Stimulated activated CD4-positive, alpha-beta T cell treated with anti-CD3 and anti-CD28 coated beads, TNF-alpha, amount 100 ng/mL, for 4 hours (primary cell): ENCODE measurements at places on chromosomes 1 and 21.

DNA sequence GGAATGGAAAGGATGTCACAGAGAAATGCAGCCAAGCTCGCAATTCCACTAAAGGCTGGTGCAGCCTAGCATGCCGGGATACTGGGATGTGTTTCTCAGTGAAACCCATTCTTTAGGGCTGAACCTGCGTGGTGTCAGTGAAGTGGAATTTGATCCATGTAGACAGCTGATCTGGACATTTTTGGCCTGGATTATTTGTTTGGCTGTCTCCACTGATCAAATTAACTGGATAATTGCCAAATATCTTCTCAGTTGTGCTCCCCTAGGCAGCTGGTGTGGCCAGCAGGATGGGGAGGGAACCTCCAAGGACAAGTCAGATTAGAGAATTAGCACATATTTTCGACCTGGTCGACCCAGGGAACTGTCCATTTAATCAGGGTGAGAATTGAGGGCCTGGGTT lies 318.4 kb downstream of the RPS6KC1 start:
- no peak for DNase-seq

DNA sequence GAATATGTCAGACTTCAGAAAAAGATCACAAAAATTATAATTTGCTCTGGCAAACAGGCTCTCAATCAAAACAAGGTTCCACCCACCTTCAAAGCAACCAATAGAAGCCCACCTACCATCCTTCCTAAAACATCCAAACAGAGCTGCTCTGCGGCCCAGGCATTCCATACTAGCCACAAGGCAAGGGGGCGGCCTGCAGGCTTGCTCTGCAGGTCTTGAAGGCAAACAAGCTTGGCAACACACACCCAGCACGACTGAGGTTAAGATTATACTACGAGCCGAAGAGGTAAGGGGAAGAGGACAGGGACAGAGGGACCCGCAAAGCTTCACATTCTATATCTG lies 207.3 kb downstream of the SLC45A1 start:
- no peak for DNase-seq

DNA sequence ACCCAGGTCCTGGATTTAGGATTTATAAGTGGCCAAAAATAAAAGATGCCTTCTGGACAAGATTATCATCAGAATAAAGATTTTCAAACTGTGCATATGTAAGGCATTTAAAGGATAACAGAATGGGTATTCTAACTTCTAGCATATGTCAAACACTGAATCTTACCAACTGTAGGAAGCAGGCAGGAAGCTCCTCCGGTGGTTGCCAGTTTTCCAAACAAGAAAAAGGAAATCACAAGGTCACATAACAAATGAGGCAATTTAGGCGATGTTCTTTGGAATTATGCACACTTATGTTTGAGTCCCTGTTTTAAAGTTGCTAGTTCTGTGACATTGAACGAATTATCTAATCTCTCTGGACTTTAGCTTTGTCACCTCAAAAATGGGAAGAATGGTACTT lies 48.9 kb downstream of the ATP6V1G3 start:
- no peak for DNase-seq

DNA sequence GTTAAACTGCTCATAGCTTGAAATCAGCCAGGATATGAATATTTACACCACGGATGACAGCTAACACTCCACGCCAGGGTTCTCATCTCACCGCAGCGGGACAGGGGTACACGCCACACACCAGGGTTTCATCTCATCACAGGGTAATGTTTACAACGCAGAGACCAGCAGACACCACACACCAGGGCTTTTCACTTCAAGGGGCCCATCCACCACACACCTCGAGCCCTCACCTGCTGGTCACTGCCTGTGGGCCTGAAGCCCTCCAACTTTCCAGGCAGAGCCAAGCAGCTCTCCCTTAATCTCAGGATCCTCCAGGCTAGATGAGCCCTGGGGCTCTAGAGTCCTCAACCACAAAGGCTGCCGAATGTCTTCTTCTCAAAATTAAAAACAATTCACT lies 1.3 kb upstream of the KRTAP10-12 start:
- no peak for DNase-seq

DNA sequence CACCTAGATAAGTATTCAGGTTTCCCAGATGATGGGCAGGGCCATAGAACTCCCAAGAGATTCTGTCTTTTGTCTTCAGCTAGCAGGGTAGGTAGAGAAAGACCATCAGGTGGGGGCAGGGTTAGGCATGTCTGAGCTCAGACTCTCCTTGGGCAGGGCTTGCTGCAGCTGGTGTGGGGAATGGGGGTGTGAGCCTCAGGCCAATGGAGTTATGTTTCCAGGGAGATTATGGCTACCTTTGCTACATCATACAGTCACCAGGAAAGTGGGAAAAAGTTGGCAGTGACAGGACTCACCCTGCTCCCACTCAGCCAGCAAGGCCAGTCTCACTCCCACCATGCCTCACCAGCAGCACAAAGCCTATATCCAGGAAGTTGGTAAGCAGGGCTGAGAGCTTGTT lies 77.8 kb downstream of the DRAM2 start:
- DNase-seq, result no peak

DNA sequence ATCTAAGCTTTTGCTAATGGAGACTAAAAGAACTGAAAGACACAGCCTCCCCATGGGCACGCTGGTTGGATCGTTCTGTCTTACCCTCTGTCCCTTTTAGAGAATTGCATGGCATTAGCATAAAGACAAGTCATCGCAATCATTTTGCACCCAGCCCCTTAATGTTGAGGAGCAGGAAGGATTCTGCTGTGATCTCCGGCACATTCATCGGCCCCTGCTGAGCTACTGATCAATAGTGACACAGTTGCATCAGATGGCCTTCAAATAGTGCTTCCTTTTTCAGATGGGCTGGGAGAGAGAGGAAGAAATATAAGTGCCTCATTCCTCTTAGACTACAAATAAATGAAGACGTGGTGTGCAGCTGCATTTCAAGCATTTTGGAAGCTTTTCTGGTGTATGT lies 75.4 kb downstream of the NOS1AP start:
- no peak for DNase-seq

DNA sequence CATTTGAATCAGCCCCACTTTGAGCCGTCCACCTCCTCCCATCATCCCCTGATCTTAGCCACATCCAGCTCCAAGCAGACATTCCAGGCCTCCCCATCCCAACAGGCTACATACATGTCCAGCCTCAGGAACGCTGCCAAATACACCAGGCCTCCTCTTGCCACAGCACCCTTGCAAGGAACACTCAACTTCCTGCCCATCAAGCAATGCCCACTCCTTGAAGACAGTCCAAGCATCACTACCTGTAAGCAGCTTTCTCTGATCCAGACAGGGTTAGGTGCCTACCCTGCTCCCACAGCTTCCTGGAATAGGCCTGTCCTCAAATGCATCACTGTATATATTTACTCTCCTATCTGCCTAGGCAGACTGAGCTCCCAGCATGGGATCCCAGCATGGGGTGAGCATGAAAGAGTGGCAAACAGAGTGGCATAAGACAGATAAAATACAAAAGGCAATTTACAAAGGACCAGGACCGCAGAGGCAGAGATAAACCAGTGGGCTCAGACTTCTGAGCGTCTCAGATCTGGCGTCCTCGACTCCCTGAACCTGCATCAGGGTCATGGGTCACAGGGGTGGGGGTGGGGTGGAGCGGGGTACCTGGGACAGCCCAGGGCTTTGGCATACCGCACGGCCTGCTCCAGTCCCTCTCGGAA lies 816 bp downstream of the HYI start:
- DNase-seq, result no peak

DNA sequence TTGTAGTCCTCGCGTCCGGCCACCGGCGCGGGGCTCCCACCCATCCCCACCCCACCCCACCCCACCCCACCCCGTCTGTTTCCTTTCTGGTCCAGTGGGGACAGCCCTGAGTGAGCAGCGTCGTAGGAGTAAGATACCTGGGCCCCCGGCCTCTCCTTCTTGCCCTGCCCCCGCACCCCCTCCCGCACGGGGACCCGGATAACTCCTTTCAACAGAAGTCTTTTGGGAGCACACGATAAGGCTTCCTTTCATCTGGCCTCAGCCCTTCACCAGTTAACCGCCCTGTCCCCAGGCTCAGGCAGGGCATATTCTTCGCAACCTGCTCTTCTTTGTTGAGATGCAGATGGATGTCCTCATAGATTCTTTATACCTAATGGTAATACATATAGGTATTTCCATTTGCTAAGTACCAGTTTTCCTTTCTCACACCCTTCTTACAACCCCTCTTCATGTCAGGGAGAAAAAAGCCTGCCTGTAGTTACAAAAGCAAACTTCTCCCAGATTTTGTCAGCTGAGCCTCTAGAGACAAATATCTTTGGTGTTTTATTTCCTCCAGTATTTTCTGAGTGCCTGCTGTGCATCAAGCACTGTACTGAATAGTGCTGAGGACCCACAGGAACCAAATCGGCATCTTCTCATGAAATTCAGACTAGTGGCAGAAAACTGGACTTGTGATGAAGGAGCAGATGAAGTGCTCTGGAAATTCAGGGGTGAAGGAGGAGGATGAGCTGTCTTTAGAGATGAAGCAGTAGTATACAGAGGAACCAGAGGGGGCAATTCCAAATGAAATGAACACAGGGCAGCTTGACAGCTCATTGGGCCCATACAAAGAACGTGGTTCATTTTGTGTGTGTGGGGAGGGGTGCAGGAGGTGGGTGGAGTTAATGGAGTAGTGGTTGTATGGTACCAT lies 33.6 kb downstream of the SLC2A1 start:
- DNase-seq, result no peak

- DNase-seq, result no peak
These were observed 30.0 kb downstream of the CAPZB start for GRCh38 chr1:19455353-19455752.

GRCh38 chr1:205532996-205533735 lies 28.7 kb downstream of the CDK18 start:
- DNase-seq, result no peak

DNA sequence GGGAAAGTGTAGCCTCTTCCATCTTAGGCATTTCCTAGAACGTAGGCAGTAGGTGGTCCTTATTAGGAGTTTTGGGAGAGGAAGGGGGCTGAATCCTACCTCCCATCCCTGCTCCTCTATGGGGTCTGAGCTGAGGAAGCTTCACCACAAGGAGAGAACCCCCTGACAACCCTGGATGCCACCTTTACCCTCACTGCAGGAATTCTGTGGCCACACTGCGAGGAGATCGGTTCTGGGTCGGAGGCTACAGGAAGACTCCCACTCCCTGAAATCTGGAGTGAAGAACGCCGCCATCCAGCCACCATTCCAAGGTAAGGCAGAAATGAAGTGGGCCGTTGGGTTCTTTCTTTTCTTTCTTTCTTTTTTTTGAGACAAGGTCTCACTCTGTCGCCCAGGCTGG lies 1.5 kb downstream of the MX1 start:
- DNase-seq, result no peak

DNA sequence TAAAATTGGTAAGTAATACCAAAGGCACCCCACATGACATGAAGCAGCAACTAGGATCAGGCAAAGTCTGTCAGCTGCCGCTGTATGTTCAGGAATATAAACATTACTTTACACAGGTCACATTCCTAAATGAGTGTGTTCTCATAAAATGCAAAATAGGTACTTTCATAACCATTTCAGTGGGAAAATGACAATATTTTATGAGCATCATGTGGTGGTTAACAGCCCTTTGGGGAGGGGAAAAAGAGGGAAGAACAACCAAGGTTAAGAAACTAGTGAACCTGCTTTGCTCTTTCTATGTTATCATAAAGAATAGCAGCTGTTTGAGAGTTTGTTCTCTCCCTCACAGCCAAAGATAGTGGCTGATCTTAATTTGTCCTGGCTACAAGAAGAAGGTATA lies 105.4 kb upstream of the LBR start:
- no peak for DNase-seq

GRCh38 chr1:59705466-59706302 lies 109.1 kb upstream of the HOOK1 start:
- no peak for DNase-seq

DNA sequence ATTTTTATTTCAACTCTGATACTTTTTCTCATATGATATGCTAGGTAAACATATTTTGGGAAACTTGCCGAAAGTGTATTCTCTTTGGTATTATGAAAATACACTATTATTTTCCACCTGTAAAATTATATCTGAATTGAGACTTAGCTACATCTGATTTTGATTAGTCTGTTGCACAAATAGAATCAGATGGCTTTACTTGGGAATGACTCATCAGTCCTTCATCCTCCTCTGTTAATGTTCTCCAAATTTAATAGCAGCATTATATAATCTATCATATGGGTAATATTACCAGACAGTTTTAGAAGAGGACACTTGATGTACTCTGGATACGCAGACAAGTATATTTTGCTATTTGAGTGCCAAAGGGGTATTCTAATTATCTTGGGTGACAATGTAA lies 245.3 kb downstream of the CTH start:
- no peak for DNase-seq

DNA sequence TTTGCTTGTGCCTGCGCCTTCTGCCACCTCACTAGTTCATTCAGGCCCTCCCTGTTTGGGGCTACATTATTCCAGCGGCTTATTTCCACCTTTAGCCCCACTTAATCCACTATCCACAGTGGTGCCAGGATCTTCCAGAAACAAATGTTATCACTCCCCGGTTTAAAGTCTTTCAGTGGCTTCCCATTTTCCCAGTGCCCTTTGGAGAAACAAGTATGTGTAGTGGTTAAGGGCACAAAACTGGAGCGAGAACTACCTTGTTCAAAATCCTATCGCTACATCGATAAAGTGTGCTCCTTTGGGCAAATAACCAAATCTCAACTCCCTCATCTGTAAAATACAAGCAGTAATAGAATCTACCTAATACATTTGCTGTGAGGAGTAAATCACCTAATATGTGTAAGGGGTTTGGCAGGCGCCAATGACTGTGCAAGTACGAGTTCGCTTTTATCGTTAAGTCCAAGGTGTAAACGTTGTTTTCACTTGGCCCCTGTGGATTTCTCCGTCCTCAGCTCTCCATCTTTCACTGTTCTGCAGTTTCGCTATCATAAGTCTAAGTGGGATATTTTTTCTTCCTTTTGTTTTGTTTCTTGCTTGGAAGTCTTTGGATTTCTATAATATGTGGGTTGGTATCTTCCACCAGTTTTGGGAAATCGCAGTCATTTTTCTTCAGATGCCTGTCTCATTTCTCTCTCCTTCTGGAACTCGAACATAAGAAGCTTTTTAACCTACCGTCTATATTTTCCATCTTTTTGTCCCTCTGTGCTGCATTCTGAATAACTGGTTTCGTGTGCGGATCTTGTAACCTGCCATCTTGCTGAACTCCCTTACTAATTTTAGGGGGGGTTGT lies 844 bp upstream of the MEAF6 start:
- DNase-seq, result no peak

DNA sequence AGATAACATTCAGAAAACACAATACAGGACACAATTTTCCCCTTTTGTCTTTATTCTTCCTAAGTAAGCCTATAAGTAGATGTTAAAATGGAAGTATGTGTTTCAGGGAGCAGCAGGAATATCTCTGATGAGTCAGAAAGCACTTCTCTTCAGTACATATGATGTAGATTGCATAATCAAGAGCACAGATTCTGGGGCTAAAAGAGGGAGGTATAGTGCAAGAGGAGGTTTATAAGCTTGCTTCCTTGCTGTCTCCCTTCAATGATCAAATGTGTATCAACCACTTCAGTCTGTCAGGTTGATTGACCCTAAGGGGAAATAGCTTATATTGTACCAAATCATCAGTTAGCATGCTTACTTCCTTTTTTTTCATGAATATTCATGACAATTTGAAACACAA lies 822.8 kb downstream of the BRINP3 start:
- no peak for DNase-seq
